Ovary (tissue), 10 donors: ENCODE measurements at places on chromosomes 7 and 10.

- DNase-seq = no peak
- no peaks in the 10 kb centered on the region for H3K36me3 ChIP-seq
These were observed 753 bp downstream of the CAMK2B start for GRCh38 chr7:44324481-44325200.

GRCh38 chr7:79093421-79093820, 360.0 kb downstream of the MAGI2 start:
- no peaks in the 10 kb centered on the region for H3K4me1 ChIP-seq
- DNase-seq = no peak
- no peak overlapping the region for H3K4me3 ChIP-seq
- no peaks in the 10 kb centered on the region for H3K36me3 ChIP-seq
- H3K27ac ChIP-seq = no peak overlapping the region

DNA sequence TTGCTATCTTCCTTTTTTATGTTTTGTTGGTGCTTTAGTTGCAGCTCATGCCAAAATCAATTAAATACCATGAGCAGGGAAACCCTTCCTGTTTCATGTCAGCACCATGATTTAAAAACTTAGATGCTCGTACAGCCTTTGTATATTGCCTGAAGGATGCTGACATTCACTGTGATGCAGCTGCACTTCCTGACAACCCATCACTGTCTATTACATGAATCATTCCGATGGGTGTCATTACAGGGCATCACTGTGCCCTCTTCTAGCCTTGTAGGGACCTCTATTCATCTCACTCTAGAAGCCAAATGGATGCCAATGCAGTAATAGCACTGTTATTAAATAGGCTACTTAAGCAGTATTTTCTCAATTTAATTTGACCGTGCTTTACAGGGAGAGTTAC, 18.3 kb upstream of the ITGB1 start:
- DNase-seq = no peak
- peaks cover 4% of the 10 kb centered on the region for H3K4me1 ChIP-seq
- no peak overlapping the region for H3K27ac ChIP-seq

DNA sequence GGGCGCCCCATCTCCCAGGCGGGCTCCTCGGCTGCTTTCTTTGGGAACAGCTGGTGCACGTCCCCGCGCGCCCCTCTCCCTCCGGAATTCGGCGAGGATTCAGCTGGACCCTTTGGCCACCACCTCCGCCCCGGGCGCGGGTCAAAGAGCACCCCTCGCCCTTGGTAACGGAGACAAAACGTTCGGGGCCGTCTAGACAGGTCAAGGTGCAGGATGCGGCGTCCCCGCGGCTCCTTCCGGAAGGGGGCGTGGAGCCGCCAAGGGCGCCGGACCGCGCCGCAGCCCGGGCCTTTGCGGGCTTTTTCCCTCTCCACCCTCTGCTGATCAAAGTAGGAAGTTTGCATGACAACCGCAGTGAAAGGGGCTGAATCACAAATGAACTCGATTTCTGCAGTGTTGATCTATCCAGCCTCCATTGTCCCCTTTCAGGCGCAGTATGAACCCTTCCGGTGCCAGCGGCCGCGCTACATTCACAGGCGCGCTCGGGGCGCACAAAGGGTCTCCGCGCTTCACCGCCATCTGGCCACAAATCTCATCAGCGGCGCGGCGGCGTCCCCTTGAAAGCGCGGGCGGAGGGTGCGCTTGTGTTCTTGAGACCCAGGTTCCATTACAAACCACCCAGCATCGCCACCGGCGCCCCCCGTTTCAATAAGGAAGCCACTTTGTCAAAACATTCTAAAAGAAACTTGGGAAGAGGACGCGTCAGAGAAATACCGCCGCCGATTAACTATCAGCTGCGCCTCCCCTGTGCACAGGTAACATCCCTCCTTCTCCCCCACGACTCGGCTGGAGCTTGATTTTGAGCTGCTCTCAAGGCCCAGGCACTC, 36.4 kb downstream of the CNPY1 start:
- H3K36me3 ChIP-seq = no peaks in the 10 kb centered on the region
- H3K27ac ChIP-seq = no peak overlapping the region
- DNase-seq = no peak

GRCh38 chr10:27743877-27744801, 1.5 kb downstream of the MKX start:
- peak; percentile 67 for DNase-seq
- no peaks in the 10 kb centered on the region for H3K36me3 ChIP-seq
- H3K27ac ChIP-seq = peak overlapping the region; percentile 98
- H3K4me1 ChIP-seq = no peaks in the 10 kb centered on the region

DNA sequence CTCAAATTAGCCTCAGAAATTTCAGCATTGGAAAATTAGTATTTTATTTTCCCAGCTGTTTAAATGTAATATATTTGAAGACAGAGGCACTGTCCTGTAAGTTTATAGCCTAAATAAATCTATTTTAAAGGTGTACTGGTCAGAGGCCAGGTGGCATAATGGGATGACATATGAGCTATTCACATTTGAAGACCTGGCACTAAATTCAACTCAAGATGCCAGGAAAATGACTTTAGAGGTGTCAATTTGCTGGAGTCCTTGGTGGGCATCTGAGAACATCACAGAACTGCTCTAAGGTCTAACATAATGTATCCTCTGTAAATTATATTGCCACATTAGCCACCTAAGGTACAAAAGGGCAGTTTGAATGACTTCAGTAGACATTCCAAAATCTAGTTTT, 348.9 kb upstream of the BMPER start:
- DNase-seq = no peak
- H3K4me3 ChIP-seq = no peak overlapping the region
- no peaks in the 10 kb centered on the region for H3K4me1 ChIP-seq
- no peaks in the 10 kb centered on the region for H3K36me3 ChIP-seq
- no peak overlapping the region for H3K27ac ChIP-seq

DNA sequence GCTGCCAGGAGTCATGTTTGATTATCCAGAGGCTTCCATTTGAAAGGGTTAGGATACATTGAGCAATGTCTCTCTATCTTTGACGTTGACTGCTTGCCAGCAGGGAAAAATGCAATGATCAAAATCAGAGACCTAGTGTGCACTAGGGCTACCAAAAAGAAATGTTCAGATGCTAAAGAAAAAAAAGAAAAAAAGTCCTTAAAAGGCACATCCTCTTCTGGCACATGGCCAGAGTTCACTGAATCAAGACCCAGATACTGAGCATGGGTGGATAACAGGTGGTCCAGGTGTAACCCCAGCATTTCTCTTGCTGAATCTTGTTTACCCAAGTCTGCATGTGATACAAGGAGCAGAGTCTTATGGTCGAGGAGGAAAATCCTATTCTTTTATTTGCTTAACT, 899.3 kb downstream of the SORCS3 start:
- no peak overlapping the region for H3K4me3 ChIP-seq
- H3K36me3 ChIP-seq = no peaks in the 10 kb centered on the region
- no peaks in the 10 kb centered on the region for H3K4me1 ChIP-seq
- no peak for DNase-seq

DNA sequence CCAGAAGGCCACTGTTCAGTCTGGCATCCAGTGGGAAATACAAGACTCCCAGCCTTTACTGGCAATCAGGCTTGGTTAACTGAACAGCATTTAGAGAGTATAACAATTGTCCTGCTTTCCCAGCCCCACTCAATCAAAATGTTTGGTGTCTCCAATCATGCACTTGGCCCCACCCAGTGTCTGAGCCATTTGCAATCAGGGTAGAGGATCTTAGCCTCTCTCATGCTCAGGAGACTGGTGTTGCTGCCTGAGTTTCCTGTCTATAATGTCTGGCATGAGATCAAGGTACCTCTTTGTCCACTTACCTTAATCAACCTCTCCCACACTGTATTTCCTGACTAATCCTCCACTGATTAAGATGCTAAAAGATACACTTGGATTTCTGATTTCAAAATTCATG, 290.2 kb upstream of the GHITM start:
- no peak for DNase-seq
- H3K4me3 ChIP-seq = no peak overlapping the region
- no peaks in the 10 kb centered on the region for H3K36me3 ChIP-seq
- H3K4me1 ChIP-seq = no peaks in the 10 kb centered on the region

DNA sequence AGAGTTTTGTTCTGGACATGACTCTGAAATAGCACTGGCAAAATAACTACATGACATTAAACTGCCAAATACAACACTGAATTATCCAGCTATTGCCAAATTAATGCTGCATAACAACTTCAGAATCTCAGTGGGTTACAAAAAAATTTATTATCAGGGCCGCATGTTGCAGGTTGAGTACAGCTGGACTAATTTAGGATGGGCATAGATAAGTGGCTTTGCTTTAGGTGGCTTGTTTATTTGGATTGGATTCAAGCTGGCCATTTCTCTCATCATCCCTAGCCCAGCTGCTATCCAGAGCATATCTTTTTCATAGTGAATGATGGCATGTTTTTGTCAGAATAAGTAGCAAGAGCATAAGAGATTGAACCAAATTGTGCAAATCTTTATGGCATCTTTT, 1277.1 kb downstream of the REEP3 start:
- no peak overlapping the region for H3K4me3 ChIP-seq
- H3K36me3 ChIP-seq = no peaks in the 10 kb centered on the region
- no peaks in the 10 kb centered on the region for H3K4me1 ChIP-seq
- H3K27me3 ChIP-seq = no peaks in the 10 kb centered on the region
- DNase-seq = no peak

DNA sequence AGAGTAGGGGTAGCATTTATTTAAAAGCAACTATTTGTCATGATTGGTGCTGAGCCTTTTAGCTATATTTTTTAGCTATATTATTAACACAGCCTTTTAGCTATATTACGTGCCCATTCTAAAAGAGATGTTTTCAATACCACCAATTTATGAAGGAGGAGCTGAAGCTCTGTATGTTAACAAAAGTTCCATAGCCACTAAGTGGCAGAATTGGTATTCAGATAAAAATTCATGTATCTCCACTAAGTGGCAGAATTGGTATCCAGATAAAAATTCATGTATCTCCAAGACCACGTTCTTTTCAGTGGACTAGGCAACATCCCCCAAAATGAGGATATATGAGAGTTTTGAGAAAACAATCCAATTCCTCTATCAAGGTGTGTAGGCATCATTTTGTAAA, 268.6 kb downstream of the HGF start:
- no peaks in the 10 kb centered on the region for H3K27me3 ChIP-seq
- no peaks in the 10 kb centered on the region for H3K36me3 ChIP-seq
- no peak overlapping the region for H3K4me3 ChIP-seq
